ENCODE measurements at places on chromosomes 4 and X.

- no peak for ATAC-seq
These were observed 25.5 kb downstream of the PALLD start for GRCh38 chr4:168522356-168522755.

GRCh38 chr4:169791527-169792156, 33.9 kb upstream of the HPF1 start:
- ATAC-seq: peak; percentile 96

DNA sequence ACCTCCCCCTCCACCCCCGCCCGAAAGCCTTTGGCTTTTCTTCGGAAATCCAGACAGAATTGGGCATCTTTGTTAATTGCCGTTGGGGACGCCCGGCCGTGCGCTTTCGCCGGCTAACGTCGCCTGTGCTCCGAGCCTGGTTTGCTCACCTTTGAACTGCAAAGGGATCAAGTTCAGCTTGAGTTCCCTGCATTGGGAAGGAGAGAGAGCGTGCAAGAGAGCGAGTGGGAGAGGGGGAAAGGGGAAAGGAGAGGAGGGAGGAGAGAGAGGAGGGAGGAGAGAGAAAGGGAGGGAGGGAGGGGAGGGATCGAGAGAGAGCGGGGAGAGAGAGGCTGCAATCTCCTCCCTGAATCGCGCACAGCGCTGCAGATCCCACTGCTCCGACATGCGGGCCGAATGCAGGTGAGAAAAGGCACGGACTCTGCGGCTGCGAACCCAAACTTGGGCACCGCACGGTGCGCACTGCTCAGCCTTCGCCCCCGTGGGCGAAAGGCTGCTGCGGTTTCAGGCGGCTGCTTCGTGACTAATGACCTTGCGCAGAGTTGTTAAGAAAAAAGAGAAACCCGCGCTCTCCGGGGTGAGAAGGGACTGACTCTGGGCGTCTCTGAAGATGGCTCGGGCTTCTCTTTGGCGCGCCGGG, at the start of gene PCDH7:
TSS of gene PCDH7 (plus strand) at position 349 of the 640 bp plus-strand sequence. CDS start 1,054 bp downstream, outside the sequence.
- peak; percentile 27 for ATAC-seq

GRCh38 chr4:182600093-182600492, 317.1 kb downstream of the DCTD start:
- peak; percentile 53 for ATAC-seq

- ATAC-seq: no peak
These were observed 354.8 kb downstream of the MID1IP1 start for GRCh38 chrX:39156051-39156450.

DNA sequence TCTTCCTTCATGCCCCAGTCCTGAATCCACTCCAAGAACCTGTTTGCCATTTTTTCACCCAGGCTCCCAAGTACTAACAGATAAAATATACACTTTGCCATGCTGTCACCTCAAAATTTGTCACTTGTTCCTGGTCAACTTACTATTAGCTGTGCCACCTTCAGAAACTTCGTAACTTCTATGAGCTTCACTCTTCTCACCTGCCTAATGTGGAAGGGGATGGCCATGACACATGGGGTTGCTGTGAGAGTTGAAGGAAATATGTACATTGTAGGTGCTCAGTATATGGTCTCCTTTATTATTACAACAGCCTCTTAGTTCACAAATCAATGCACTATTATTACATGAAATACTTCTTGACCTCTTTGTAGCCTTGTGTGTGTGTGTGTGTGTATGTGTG, 10.4 kb downstream of the TMSB4X start:
- no peak for ATAC-seq

GRCh38 chr4:72951628-72952027, 117.9 kb downstream of the COX18 start:
- no peak for ATAC-seq

- no peak for ATAC-seq
These were observed 215.5 kb downstream of the HHIP start for GRCh38 chr4:144861471-144861870.

- peak; percentile 53 for ATAC-seq
These were observed 9.1 kb downstream of the LAMTOR3 start for GRCh38 chr4:99885063-99885664.

DNA sequence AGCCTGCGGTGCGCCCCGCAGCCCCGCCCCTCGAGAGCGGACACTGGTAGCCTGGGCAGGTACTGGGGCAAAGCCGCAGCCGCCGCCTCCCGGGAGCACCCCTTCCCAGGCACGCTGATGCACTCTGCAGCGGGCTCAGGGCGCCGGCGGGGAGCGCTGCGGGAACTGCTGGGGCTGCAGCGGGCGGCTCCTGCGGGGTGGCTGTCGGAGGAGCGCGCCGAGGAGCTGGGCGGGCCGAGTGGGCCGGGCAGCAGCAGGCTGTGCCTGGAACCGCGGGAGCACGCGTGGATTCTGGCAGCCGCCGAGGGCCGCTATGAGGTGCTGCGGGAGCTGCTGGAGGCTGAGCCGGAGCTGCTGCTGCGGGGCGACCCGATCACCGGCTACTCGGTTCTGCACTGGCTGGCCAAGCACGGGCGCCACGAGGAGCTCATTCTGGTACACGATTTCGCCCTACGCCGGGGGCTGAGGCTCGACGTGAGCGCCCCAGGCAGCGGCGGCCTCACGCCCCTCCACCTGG, 401 bp downstream of the SOWAHD start:
- peak; percentile 71 for ATAC-seq

GRCh38 chr4:64533159-64533558, 123.9 kb upstream of the TECRL start:
- ATAC-seq: no peak

DNA sequence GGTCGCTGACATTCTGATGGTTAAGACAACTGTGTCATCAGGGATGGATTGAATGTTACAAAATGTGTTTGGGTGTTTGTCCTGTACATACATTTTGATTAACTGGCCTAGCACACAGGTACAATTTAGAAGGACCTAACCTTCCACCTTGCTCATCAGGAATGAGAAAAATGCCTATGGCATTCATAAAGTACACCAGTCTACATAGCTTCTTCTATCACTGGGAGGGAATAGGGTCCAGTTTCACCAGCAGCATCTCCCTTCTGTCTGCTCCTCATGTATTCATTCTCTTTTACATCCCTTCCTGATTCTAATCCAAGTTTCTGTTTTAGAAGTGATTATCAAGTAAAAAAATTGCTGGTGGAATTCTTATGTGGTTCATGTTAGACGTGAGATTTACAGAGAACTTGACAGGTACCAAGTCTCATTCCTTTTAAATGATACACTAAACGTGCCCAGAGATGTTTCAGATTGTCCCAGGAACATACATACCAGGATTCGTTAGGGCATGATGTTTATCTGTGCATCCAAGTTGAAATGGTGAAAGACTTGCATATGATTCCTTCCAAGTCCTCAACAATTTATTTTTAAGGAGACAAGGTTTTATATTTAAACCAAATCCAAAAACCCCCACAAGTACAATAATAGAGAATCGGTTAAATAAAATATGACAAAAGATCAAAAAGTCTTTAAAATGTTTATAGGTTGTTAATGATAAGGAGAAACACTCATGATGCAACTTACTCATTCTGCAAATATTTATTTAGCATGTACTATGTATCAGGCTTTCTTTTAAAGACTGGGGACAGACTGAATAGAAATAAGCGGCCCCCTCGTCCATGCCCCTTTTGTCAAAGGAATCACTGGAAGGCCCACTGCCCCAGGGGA, 359.1 kb downstream of the ZNF674 start:
- peak; percentile 46 for ATAC-seq

GRCh38 chr4:149735796-149736195, 79.8 kb downstream of the IQCM start:
- no peak for ATAC-seq

DNA sequence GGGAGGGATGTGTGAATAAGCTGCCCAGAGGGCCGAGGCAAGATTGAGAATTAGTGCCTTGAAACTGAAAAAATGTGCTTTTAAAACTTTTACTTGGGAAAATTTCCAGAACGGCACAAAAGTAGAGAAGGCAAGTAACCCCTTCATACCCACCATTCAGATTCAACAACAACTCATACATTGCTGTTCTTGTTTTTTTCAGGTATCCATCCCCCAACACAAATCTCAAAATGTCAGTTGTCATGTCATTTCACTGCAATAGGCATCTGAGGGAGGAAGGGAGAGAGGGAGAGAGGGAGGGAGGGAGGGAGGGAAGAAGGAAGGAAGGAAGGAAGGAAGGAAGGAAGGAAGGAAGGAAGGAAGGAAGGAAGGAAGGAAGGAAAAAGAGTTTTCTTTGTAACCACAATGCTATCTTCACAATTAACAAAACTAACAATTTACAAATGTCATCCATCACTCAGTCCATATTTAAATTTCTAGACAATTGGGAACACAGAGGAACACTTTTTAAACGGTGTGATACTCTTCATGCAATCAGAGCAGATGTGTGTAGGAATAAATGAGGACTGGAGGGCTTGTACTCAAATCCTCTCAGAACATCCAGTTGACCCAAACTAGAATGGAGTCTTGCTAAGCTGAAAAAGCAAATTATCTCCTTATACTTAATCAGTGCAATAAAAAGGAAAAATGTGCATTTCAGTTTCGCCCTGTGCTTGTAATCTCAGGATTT, 54.8 kb upstream of the ADGRG2 start:
- no peak for ATAC-seq

- no peak for ATAC-seq
These were observed 23.9 kb downstream of the NFKB1 start for GRCh38 chr4:102525097-102525496.

DNA sequence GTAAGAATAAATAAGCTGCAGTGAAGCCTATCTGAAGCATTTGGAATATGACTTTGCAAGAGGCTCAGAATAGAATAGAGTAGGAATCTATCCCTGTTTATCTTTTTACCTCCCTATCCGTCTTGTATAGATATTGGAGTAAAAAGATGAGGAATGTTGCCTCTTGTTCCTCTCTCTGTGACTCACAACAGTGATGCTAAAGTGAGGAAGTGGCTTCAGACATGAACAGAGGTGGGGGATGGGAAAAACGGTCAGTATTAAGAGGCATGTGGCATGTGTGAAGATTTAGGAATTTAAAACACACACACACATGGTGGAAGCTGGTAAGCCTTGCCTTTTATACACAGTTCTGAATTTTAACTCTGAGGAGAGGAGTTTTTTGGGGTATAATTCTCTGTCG, 3.8 kb upstream of the DCAF4L1 start:
- ATAC-seq: no peak

GRCh38 chr4:42720533-42720932, 63.6 kb upstream of the ATP8A1 start:
- ATAC-seq: no peak

DNA sequence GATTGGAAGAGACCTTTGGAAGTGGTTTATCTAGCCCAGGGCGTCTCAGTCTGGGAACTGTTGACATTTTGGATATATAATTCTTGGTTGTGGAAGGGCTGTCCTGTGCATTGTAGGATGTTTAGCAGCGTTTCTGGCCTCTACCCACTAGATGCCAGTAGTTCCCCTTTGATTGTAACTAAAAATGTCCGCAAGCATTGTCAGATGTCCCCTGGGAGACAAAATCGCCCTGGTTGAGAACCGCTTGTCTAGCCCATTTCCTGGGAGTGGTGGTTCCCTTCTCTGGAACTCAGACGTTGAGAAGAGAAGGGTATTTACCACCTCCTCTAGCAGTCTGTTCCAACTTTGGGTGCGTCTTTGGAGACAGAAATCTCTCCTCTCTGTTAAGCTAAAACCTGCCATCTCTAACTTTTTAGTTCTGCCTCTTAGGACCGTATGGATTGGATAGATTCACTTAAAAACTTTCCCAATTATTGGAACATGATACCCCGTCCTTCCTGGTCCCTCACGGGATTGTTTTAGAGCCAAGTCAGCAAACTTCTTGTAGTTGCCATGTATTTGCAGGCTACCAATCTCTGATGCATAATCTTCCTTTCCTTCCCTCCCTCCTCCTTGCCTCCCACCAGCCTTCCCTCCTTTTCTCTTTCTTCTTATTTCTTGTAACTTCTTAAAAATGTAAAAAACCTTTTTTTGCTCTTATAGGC, 13.9 kb downstream of the TMEM165 start:
- ATAC-seq: peak; percentile 59

DNA sequence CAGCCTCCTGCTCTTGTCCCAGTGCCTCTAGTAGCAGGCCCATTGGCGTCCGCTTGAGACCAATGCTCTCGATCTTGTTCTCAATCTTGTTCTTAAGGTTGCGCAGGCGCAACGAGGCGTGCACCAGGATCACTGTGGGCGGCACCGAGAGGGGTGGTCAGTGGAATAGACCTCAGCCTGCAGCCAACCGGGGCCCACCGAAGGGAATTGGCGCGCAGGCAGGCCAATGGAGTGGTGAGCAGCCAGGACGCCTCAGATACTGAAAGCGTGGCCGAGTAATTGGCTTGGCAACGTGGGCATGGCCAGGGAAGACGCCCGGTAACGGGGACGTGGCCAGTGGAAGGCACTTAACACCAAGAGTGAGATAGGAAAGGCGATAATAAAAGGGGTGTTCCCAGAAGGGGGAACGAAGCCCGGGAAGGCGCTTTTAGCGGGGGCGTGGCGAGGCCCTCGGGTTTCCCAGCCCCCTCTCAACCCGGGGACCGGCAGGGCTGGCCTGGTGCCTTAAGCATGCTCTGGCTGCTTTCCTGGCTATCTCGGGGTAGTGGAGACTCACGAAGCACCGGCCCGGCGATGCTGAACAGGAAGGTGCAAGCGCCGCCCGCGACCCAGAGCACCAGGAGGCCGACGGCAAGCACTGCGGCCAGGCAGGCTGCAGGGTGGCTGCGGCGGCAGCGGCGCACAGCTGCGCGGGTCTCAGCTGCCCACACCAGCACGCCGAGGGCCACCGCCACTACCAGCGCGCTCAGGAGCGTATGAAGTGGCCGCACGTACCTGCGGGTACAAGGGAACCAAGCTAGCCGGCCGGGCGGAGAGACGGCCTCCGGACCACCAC, 1.7 kb downstream of the PRAF2 start:
- peak; percentile 5 for ATAC-seq

DNA sequence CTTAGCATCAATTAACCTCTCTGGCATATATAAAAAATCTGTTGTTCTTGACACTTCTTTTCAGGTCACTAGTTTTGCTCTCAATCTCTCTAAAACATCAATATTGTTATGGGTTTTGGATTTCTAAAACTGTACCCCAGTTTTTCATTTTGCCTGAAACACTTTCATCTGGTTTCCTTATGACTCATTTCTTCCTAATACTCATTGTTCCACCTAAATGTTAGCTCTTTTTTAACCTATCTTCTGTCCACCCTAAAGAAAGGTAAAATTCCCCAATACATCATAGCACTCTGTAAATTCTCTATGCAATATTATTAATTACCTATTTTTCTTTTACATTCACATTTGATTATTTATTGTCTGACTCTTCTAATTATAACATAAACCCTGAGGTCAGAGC, 575.5 kb upstream of the NDST4 start:
- ATAC-seq: no peak

- ATAC-seq: no peak
These were observed 2.7 kb upstream of the FGF5 start for GRCh38 chr4:80263541-80264351.

GRCh38 chrX:8323356-8323755, 141.3 kb upstream of the VCX3B start:
- ATAC-seq: no peak

DNA sequence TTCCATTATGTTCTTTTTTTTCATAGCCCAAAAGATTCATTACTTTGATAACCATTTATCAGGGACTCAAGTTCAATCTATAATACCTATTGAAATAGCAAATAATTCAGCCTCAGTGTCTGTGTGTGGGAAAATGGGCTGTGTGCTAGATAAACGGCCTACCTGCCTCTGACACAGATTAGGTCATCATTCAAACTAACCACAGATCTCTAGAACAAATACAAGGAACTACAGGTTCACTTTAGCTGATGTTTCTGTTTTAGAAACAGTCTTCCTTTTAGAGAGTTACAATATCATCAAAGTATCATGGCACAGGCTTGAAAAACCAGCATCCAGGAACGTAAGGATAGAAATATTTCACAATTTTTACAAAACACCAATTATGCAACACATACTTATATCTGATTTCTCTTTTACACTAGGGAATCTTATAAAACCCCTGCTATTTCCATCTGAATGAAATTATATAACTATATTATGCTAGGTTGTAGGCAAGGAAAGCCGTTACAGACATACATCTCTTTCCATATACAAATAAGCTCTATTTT, 56.6 kb upstream of the MAB21L2 start:
- ATAC-seq: no peak

Measured in SK-N-SH treated with all-trans-retinoic acid at 6 μM for 48 hours (cell line).